ENCODE measurements at places on chromosomes 6 and 20.
A peak's percentile ranks its signal among the peaks of the same experiment; 100 is the strongest.

- no peak for DNase-seq
Observed at GRCh38 chr6:132817554-132818403, 3.4 kb downstream of the RPS12 start.

DNA sequence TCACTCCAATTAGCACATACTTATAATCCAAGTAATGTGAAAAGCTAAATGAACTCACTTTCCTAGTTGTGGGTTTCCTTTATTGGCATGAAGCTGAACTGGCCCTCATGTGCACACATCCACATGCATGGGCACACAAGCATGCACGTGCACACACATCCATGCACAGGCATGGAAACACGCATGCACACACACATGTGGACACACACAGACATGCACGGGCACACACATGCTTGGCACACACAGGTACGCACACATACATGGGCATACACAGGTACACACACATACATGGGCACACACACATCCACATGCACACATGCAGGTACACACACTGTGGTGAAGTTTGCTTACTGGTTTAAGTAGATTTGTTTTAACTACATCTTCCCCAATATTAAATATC is 23.8 kb downstream of the SYNDIG1 start:
- no peak for DNase-seq

DNA sequence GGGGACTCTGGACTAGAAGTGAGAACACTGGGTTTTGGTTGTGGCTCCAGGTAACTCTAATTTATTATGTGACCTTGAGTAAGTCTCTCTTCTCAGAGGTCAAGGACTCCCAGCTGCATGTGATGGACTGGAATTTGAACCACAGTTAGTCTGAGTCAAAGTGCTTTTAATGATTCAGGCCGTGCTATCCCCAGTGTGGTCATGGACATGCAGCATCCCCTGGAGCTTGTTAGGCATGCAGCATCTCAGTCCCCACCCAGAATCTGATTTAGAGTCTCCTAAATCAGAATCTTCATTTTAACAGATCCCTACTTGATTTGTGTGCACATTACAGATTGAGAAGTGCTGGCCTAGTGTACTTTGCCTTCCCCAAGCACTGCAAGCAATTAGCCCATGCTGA is 74.2 kb downstream of the TOX2 start:
- DNase-seq: no peak

GRCh38 chr20:21053002-21053762 is 53.0 kb downstream of the LINC00237 start:
- DNase-seq: peak; percentile 39

DNA sequence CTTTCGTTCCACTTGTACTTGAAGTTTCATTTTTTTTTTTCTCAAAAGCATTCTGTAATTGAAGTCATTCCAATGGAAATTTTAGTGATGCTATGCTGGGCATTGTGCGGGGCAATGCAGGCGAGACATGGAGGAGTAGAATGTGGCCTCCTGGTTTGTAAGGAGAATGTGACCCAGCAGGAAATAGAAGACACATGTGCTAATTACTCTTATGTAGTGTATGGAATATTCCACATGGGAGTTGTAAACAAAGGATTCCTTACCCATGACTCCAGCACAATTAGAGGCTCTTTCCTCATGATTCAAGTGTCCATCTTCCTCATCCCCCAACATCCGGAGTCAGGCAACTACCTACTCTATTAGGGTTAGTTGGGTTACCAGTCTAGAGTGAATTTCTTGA is 14.9 kb upstream of the RFPL4B start:
- DNase-seq: no peak

GRCh38 chr20:13035399-13036152 is 26.8 kb downstream of the SPTLC3 start:
- DNase-seq: no peak

DNA sequence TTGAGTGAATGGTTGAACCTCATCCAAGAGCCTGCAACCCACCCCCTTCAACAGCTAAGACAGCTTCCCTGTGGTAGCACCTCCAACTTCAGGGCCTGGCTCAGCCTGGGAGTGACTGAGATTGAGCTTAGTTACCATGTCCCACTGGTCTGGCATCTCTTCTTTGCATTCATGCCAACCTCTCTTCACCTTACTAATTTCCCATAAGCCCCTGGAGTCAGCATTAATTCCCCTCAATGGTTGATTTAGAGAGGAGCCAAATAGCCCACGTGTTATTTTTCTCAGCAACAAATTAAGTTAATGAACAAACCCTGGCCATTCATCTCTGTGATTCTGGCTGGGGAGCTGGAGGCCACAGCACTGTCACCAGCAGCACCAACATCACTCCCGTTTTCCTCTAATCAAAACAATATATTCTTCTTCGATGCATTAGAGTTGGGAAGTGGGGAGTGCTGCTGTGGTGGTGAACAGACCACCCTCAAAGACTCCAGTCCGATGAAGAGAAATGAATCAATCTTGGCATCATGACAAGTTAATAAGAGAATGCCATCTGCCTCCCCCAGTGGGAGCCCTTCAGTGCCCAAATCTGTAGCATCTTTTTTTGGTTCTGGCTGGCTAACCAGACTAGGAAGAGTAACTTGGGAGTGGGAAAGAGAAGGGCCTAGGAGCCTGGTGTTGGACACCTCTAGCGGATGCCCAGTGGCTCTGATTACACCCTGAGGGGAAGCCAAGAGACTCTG is 316.9 kb upstream of the RNF24 start:
- no peak for DNase-seq

DNA sequence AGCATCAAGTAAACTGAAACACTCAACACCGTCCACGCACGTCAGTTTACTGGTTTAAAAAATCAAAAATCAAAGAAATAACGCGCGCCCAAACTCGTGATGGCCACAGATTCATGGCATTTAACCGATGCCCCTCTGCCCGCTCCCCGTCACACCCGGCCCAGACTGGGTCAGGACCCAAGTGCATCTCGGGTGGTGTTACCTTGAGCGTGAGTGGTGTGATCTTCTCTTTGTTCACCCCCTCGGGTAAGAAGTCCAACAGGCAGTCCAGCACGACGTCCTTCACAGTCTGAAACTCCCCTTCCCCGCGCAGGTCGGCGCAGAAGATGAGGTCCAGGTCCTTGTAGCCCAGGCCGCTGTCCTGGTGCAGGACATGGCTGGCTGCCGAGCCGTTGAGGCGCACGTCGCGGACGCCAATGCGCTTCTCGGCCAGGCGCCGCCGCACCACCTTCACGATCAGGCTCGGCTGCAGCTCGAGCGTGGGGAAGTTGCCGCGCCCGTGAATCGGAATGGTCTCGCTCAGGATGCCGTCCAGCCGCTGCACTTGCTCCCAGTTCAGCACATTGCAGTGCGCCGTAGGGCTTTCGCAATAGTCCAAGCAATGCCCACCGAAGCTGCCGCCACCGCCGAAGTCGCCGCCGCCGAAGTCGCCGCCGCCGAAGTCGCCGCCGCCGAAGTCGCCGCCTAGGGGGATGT is 945 bp downstream of the TENT5A start:
- peak; percentile 34 for DNase-seq

GRCh38 chr6:1625794-1626435 is 16.2 kb downstream of the FOXC1 start:
- no peak for DNase-seq

- DNase-seq: no peak
Observed at GRCh38 chr6:33116417-33116816, 40.6 kb downstream of the HLA-DPB1 start.

DNA sequence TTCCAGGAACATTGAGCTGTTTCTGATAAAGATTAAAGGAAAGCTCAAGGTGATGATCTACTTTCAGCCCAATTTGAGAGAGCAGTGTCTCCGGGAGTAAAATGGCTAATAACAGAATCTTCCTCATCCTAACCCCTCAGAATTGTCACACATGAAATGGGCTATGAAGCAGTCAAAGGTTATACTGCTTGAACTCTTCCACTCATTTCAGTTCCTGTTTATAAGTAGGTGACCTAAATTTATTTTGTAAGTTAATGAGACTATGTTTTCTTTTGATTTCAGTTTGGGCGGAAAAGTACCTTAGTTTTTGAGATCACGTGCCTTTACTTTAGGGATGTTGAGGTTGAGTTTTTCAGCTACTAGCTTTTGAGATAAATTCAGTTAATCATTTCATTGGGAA is 47.2 kb downstream of the QKI start:
- no peak for DNase-seq

- no peak for DNase-seq
Observed at GRCh38 chr20:21490105-21490504, 23.8 kb downstream of the NKX2-2 start.

DNA sequence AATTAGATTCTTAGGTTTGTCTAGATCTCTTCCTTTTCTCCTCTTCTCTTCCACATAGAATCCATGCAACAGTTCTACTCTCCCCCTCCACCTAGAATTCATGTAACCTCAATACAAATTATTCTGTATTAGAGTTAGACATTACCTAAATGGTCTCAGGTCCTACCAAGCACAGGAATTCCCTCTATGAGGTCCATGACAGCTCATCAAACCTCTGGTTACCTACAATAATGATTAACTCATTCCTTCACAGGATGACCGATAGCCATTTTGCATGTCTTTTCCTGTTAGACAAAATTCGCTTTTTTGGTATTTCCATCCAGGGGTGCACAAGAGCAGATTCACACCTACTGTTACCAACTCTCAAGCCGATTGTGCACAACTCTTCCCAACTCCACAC is 27.4 kb upstream of the BMP2 start:
- no peak for DNase-seq

GRCh38 chr6:79239536-79240168 is 5.2 kb upstream of the HMGN3 start:
- no peak for DNase-seq

DNA sequence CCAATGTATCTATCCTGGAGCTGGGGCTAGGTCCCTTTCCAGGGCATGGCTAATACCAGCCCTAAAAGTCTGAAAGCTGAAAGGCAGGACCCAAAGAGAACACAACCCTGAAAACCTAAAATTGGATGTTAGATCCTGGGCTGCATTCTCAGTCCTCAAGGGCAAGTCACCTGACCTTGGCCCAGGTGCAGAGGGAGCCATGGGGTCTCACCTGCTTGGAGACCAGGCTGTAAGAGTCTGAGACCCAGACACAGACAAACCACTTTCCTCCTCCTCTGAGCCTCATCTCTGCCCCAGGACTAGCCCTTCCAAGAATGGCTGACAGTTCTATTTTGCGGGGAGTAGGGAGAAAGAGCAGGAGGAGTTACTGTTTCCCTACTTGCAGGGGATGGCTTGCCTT is 60.0 kb downstream of the EFCAB8 start:
- DNase-seq: no peak

DNA sequence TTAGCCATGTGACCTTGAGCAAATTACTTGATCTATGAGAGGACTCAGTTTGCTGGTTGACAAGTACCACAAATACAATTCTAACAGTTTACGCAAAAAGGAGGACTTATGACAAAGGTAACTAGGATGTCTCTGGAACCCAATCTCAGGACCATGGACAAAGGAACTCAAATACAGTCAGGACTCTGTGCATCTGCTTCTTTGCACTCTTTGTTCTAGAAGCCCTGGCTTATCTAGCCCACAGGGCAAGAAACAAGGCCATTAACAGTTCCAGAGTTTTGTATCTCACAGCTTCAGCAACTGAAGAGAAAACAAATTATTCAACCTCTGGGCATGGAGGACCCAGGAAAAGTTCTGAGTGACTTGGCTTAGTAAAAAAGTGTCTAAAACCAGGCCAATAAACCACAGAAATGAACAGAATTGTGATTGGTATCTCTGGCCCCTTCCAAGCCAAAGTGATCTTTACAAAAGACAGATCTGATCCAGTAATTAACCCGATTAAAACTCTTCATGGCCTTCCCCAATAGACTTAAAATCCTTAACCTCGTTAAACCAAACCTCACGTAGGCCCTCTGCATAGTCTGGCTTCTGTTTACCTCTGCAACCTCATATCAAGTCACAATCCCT is 5.9 kb downstream of the WASF1 start:
- DNase-seq: no peak

DNA sequence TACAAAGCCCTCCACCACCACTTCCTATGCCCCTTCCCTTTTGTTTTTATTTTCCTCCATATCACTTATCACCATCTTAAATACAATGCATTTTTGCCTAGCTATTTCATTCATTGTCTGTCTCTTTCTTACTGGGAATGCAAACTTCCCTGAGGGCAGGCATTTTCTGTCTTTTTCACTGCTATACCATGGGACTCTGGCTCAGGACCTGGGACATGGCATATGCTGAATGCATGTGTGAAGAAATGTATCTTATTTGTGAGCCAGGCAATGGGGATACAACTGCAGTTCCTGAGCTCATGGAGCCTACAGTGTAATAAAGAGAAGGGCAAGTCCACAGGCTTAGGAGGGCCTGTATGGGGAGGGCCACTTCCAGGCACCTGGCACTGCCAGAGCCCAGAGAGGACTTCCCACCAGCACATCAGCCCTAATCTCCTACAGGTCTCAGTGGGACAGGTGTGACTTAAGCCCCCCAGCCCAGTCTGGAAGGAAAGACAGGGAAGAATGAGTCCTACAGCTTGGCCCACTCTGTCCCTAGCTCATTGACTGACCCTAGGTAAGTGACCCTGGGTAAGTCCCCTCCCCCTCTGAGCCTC is 43.2 kb downstream of the TFEB start:
- no peak for DNase-seq

DNA sequence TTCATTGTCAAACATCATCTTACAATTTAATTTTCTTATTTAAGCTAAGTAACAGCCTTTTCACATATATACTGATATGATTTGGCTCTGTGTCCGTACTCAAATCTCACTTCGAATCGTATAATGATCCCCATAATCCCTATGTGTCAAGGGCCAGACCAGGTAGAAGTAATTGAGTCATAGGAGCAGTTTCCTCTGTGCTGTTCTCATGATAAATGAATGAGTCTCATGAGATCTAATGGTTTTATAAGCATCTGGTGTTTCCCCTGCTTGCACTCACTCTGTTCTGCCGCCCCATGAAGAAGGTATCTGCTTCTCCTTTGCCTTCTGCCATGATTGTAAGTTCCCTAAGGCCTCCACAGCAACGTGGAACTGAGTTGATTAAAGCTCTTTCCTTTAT is 25.1 kb upstream of the CMTR1 start:
- DNase-seq: no peak

GRCh38 chr6:134809130-134809529 is 140.8 kb downstream of the ALDH8A1 start:
- DNase-seq: no peak

DNA sequence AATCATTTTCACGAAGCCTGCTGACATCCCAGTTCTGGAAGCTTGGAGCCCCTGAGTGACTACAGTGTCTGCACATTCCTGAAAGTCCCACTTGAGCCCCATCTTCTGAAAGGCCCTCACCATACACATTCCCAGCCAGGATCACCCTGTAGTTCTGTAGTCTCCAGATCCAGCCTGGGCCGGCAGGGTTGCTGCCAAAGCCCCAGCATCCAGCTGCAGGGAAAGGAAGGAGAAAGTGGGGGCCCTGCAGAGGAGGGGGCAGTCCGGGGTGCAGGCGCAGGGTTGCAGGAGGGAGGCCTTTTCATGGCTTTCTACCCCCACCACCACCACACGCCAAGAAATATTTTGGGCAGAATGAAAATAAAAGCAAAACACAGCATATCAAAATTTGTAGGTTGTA is 26.0 kb downstream of the MDFI start:
- DNase-seq: no peak
